ENCODE measurements at places on chromosomes 5 and 9.
A peak's percentile ranks its signal among the peaks of the same experiment; 100 is the strongest.

DNA sequence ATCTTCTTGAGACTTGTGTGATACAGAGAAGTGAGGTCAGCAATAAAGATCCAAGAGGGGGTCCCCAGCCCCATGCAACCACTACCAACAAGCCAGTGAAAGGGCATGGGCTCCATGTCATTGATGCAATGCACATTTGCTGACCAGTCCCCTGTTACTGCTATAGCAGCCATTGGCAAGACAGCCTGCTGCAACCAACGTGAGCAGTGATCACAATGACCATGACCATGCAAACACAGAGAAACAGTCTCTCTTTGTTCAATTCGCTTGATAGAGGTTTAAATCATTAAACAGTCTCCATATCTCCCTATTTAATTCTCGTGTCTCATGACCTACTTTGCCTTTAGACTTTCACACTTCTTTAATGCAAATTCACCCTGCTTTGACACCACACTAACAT lies 30.0 kb upstream of the FOXB2 start:
- no peak for DNase-seq

GRCh38 chr5:7856855-7857254 lies 5.9 kb upstream of the CFAP90 start:
- no peak for DNase-seq

- DNase-seq = no peak
These were observed 1045.8 kb upstream of the DMAC1 start for GRCh38 chr9:8845376-8845775.

GRCh38 chr9:23829580-23830475 lies 3.8 kb upstream of the ELAVL2 start:
- DNase-seq = no peak

GRCh38 chr5:1122511-1123294 lies 10.8 kb upstream of the SLC12A7 start:
- DNase-seq = no peak

DNA sequence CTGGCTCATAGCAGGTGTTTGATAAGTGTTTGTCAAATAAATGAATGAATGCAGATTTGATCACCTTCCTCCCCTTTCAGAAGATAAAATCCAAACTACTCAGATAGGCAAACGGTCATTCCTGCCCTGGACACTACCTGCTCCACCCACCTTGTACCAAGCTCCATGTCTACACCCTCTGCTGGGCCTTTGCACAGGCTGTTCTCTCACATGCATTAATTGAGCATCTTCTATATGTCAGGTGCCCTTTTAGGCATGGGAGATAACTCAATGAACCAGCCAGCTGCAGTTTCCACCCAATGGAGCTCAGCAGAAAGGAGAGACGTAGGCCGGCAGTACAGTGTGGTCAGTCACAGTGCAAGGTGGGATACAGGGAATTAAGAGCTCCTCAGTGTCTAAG lies 102.3 kb upstream of the CPEB4 start:
- no peak for DNase-seq

- DNase-seq = no peak
These were observed 39.8 kb upstream of the COL5A1 start for GRCh38 chr9:134601764-134602163.

DNA sequence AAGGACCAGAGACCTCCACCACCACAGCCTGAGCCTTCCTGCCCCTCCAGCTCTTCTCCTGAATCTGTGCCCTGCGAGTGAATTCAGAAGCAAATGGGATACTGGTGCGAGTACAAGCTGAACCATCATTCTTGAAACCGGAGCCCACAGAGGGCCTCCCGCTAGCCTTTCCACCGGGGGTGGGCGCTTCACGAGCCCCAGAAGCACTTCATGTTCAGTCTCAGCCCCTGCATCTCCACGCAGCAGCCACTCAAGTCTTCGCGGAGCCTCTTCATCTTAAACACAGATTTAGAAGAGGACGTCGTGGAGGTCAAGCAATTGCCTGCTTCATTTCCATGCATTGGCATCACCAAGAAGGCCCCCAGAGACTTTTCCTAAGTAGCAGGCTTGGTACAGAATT lies 26.0 kb upstream of the OLFM1 start:
- DNase-seq = no peak

- no peak for DNase-seq
These were observed 18.5 kb downstream of the AGTPBP1 start for GRCh38 chr9:85723215-85723614.

DNA sequence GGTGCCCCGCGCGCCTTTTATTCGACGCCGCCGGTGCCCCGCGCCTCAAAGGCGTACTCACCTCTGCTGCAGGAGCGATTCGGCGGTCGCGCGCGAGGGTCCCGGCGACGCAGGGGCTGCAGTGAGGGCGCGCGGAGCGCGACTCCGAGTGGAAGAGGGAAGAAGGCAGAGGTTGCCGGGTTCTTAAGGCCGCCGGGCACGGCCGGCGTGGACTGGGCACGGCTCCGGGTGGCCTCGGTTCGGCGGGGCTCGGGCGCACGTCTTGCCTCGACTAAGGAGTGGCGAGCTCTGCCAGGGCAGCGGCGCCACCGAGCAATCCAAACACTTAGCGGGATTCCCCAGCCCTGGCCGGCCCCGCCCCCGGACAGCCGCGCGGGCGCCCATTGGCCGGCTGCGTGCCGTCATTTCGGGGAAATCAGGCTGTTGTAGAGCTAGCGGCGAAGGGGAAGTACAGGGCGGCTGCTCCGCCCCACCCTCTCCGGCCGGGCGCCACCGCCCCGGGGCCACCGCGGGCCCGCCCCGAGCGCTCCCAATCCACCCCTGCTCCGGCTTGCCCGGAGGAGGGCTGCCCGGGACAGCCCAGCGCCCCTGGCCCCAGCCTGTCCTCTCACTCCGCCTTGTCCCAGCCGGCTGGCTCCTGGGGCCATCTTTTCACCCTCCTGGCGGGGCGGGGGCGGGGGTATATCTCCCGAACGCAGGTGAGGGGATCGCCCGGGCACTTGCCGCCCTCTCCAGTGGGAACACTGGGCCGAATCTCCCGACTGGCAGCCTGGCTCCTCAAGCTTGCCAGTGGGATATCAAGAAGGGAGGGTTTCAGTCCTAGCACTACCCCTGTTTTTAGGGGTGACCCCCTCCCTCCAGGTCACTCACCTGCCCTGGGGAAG lies at the start of gene IRF1:
Gene IRF1 (minus strand): TSS at position 290 of the 884 bp plus-strand sequence. CDS start 1,295 bp downstream, outside the sequence.
- DNase-seq = peak; percentile 97

- DNase-seq = no peak
These were observed 335.6 kb upstream of the CLINT1 start for GRCh38 chr5:158194561-158194976.

- DNase-seq = no peak
These were observed 68.2 kb downstream of the PHF2 start for GRCh38 chr9:93644397-93645088.

DNA sequence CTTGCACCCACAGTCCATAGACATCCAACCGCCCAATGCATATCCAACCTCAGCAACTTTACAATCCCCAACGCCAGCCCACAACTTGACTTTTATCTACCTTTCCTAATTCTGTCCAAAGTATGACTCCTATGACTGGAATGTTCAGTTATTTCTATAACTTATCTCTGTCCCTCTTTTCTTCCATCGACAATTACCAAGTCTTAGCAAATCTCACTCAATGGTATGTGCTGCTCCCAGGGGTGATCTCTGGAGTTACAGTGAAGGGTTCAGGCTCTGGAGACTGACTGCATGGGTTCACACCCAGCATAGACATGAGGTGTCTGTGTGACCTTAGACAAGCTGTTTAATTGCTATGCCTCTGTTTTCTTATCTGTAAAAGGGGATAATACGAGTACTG lies 106.9 kb downstream of the SPOCK1 start:
- DNase-seq = no peak

- no peak for DNase-seq
These were observed 60.6 kb upstream of the FCN1 start for GRCh38 chr9:134978272-134978671.

- DNase-seq = no peak
These were observed at the start of gene PTGS1 for GRCh38 chr9:122370869-122371755. PTGS1 (plus strand) TSS chr9:122371024; CDS start chr9:122371085, 61 bp downstream.

DNA sequence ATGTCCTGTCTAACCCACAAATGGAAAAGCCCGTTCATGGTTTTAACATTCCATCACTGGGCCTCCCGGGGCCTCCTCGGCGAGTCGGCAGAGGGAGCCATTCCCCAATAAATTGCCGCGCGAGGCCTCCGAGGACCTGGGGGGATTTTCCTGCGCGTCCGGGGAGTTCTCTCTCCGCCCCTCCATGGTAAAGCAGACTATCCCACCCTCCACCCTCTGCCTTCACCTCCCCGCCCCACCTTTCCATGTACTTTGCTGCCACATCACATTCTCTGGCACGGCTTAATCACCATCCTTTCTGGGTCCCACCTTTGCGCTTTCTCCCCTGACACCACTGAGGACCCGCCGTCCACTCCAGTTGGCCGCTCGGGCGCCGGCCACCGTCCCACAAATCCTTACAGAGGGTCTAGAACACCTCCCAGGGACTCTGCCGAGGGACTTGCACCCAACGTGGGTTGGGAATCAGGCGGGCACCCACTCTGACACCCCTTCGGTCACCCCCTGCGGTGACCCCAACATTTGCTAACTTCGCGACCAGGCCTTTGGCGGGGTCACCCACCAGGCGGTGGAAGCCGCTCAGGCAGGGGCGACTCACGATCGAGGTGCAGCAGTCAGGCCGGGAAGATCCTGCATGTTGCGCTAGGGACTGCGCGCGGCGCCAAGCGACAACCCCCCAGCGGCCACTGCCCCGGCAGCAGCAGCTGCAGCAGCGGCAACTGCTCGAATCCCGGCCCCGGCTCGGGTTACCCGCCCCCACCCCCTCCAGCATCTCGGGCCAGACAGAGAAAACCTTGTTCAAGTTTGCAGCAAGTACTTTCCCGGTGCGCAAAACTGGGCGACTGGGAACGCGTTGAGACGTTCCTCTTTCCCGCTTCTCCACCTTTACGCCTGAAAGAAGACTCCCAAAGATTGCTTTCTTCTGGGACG lies at the start of gene MEGF10:
Gene MEGF10 (plus strand): TSS at position 778 of the 927 bp plus-strand sequence. CDS start 40,513 bp downstream, outside the sequence.
- DNase-seq = no peak

DNA sequence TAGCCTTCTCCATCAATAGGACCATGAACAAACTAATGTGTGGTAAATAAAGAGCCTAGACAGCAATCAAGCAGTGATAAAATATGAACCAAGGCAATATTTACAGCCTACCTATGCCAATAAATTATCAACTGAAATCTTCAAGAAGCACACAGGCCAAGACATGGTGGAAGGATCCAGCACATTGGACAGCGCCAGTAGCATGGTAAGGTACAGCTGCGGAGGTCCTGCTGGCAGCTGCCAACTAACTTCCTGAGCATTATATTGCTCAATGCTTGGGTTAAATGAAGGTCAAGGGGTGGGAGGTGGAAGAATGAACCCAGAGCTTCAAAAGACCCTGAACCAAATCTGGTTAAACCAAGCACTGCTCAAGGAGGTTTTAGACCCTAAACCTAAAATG lies 16.5 kb upstream of the SPDL1 start:
- DNase-seq = no peak

GRCh38 chr9:35933550-35934067 lies 24.3 kb downstream of the SPAAR start:
- no peak for DNase-seq

DNA sequence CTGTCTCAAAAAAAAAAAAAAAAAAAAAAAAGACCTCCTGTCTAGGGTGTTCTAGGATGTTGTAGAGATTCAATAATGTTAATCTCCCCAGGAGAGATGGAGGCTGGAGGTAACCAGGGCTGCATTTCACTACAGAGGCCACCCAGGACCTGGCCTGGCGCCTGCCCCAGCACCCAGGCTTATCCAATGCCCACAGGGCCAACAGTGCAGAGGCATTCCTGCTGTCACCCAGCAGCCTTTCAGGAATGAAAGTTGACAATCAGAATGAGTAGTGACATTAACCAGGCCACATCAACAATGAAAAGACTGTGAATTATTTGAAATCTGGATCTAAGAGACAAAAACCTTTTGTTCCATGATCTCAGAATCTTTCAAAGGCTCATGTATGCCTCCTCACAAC lies 36.2 kb upstream of the GABRP start:
- no peak for DNase-seq
